Activated CD4-positive, alpha-beta memory T cell treated with anti-CD3 and anti-CD28 coated beads, Interleukin-2, amount 10 ng/mL, durations not matched to agents 7 days and 5 days (primary cell): ENCODE measurements at places on chromosomes 12 and 14. TPM values are rescaled to one million over a fixed set of nuclear protein-coding genes. Genes with fewer than 3 reads are reported as not detected.

- no peak for DNase-seq
- H3K4me3 ChIP-seq = no peak overlapping the region
- H3K36me3 ChIP-seq = no peaks in the 10 kb centered on the region
- no peaks in the 10 kb centered on the region for H3K27me3 ChIP-seq
Measured at GRCh38 chr12:126492181-126492580, 1426.9 kb downstream of the AACS start.

DNA sequence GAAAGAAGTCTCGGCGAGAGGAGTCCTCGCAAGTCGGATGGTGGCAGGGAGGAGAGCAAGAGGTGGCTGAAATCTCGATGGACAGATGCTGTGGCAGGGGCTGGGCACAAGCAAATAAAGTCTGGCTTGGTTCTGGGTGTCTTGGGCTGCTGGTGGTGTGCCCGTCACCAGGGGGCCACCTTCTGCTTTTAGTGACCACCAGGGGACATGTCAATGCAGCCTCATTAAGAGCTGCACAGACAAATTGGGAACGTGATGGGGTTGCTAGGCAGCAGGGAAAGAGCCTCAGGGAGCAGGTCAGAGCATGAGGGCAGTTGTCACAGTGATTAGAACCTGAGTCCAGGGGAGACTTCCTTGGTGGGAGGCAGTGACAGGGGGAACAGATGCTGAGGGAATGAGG lies 44.0 kb downstream of the LRRC74A start:
- H3K4me3 ChIP-seq = no peak overlapping the region
- DNase-seq = no peak
- no peaks in the 10 kb centered on the region for H3K36me3 ChIP-seq
- no peak overlapping the region for H3K27ac ChIP-seq
- peaks cover 8% of the 10 kb centered on the region for H3K27me3 ChIP-seq

DNA sequence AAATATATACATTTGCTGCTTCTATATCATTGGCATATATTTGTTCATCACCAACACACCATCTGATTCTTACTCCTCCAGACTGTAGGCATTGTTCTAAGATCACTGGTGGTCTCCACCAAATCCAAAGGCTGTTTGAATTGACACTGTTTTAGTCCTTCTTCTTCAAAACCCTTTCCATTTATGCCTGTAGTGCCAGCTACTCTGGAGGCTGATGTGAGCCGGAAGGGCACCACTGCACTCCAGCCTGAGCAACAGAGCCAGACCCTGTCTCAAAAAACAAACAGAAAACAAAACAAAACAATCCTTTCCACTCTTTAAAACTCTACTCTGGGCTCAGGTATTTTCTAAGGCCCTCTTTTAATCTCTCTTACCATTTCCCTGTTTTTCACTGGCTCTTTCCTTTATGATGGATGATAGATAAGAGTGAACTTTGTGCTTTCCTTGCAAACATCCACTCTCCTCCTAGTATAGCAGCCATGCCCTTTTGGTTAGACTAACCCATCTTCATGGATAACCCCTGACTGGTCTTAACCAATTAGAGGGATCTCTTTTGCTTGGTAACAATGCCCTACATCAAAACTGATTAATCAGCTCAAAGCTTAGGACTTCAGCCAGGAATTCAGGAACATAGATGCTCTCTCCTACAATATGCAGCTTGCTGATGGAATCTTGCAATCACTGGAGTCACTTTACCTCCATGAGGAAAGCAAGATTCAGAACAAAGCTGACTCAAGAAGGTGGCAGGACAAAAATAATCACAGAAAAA lies 24.9 kb downstream of the SPTSSA start:
- H3K4me1 ChIP-seq = peaks cover 1% of the 10 kb centered on the region
- no peaks in the 10 kb centered on the region for H3K27me3 ChIP-seq
- no peak for DNase-seq
- H3K4me3 ChIP-seq = no peak overlapping the region

- no peaks in the 10 kb centered on the region for H3K36me3 ChIP-seq
- no peak overlapping the region for H3K27ac ChIP-seq
- H3K27me3 ChIP-seq = no peaks in the 10 kb centered on the region
Measured at GRCh38 chr12:128402486-128403243, 135.7 kb downstream of the TMEM132C start.

DNA sequence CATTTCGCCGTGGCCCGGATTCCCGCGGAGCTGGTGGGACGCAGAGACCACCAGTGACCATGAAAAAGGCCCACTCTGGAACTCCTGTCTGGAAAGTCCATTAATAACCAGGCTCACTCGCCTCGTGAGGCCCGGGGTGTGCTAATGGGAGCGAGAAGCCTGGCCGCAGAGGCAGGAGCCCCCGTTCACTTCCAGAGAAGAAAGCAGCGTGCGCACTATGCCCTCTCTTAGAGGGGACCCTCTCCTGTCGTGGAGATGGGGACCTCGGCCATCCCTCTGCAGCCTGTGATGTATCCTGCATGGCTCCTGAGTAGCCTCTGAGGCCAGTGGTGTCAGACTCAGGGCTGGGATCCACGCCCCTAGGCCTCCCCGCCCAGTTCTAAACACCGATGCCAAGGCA lies 134.1 kb upstream of the VRK1 start:
- no peaks in the 10 kb centered on the region for H3K36me3 ChIP-seq
- no peak overlapping the region for H3K27ac ChIP-seq
- peaks cover 35% of the 10 kb centered on the region for H3K27me3 ChIP-seq
- H3K4me3 ChIP-seq = no peak overlapping the region

GRCh38 chr12:110917467-110917866 lies 2.9 kb downstream of the MYL2 start:
- H3K4me1 ChIP-seq = no peaks in the 10 kb centered on the region
- H3K36me3 ChIP-seq = no peaks in the 10 kb centered on the region
- no peak for DNase-seq
- H3K27ac ChIP-seq = no peak overlapping the region
- peaks cover 2% of the 10 kb centered on the region for H3K27me3 ChIP-seq

Gene CLEC1A
- total RNA-seq = not detected
